ENCODE measurements at places on chromosomes 13 and 19.
A peak's percentile ranks its signal among the peaks of the same experiment; 100 is the strongest.

GRCh38 chr19:14476673-14477401, 1.7 kb upstream of the PTGER1 start:
- DNase-seq, result peak; percentile 72

DNA sequence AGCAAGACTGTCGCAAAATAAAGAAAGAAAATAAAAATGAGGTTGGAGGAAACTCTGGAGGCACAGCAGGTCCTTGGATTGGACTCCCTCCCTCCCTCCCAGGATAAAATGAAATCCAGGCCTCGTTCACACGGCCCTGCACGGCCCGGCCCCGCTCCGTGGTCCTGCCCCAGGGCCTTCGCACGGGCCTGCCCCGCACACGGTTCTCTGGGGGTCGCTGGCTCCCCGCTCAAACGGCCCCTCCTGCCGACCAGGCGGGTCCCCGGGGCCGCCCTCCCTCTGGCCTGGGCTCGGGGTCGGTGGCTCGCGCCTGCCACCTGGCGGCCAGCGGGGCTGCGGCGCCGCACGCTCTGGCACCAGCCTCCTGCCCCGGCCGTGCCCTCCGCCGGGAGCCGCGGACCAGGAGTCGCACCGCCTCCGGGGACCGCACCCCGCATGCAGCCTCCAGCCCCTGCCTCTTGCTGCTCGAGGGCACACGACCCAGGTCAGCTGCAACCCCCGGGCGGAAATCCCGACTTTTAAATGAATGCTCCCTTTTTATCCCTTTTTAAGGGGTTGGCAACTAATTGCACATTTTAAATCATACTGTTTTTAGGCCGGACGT, 1.5 kb upstream of the WDR18 start:
- DNase-seq, result peak; percentile 78

GRCh38 chr19:5200844-5201243, 139.8 kb downstream of the PTPRS start:
- DNase-seq, result no peak

- no peak for DNase-seq
These were observed 320.3 kb downstream of the ATP8A2 start for GRCh38 chr13:25692099-25692498.

DNA sequence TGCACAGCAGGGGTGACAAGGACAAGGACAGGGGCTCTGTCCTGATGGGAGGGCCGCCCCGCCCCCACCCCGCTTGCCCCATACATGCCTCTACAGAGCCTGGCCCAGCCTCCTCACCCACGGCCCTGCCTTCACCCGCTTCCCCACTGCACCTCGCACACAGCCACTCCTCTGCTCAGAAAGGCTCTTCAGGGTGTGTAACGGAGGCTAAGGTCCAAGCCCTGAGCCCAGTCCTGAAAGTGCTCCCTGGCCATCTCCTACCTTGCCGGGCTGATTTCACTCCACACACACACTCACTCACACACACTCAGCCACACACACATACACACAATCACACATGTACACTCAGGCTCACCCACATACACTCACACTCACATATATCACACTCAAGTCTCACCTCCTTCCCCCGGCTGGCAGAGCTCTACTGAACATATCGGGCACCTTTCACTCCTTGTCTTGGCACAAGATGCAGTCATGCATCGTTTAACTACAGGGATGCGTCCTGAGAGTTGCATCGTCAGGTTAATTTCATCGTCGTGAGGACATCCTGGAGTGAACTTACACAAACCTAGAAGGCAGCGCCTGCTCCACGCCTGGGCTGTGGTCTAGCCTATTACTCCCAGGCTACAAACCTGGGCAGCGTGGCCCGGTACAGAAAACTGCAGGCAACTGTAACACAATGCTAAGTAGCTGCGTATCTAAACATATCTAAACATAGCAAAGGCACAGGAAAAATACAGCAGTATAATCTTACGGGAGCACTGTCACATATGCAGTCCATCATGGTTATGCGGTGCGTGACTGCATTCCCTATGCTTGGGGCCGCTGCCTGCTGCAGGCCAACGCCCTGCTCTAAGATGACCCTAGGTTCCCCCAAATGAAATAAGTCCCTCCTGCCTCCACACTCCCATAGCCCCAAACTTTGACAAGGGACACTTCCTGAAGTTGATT, 13.1 kb downstream of the EPS15L1 start:
- DNase-seq, result no peak

GRCh38 chr19:38467541-38468525, 34.3 kb downstream of the RYR1 start:
- no peak for DNase-seq

DNA sequence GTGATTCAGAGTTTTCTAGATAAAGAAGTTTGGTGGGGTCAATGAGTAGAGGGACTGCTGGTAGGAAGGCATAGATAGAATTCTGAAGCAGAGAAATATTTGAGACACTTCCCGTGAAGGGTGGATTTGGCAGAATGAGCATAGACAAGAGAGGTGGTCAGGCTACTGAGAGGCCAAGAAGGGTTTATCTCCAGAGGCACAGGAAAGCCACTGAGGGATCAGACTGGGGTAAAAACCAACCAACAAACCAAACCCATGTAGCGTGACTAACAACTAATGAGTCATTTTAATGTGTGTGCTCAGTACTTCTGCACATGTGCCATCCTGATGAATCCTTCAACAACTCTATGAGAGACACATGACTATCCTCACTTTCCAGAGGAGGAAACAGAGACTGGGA, 60.0 kb upstream of the SERP2 start:
- DNase-seq, result no peak
